ENCODE measurements at places on chromosomes 7 and 10.

DNA sequence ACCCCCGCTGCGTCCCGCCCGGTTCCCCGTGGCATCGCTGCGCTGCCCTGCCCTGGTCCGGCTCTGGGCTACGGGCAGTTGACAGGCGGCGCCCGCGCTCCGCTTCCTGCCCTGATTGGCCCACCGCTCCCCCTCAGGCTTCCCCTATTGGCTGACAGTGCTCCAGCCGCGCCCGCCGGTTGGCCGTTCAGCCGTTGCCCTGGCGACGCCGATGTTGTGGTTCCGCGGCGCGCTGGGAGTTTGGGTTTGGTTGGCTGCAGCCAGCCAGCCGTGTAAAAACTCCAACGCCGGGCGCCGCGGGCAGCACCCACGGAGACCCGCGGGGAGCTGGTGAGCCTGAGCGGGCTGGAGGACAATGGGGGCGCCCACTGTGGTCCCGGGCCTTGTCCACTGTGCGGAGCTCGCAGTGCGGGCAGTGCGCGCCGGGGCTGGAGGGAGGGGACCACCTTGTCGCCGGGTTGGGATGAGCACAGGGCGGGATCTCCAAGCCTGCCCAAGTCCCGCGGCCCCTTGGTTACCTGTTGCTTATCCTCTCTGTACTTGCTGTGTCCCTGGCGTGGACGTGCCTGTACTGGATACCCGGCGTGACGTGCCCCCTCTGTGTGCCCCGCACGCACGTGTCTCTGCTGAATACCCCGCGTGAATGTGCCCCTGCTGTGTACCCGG lies at the start of gene C7orf57:
TSS of gene C7orf57 (plus strand) at position 243 of the 666 bp plus-strand sequence. CDS start 766 bp downstream, outside the sequence.
- H3K36me3 ChIP-seq: no peaks in the 10 kb centered on the region
- H3K27me3 ChIP-seq: peaks cover 34% of the 10 kb centered on the region
- DNase-seq: peak; percentile 95
- H3K4me1 ChIP-seq: peaks cover 14% of the 10 kb centered on the region

DNA sequence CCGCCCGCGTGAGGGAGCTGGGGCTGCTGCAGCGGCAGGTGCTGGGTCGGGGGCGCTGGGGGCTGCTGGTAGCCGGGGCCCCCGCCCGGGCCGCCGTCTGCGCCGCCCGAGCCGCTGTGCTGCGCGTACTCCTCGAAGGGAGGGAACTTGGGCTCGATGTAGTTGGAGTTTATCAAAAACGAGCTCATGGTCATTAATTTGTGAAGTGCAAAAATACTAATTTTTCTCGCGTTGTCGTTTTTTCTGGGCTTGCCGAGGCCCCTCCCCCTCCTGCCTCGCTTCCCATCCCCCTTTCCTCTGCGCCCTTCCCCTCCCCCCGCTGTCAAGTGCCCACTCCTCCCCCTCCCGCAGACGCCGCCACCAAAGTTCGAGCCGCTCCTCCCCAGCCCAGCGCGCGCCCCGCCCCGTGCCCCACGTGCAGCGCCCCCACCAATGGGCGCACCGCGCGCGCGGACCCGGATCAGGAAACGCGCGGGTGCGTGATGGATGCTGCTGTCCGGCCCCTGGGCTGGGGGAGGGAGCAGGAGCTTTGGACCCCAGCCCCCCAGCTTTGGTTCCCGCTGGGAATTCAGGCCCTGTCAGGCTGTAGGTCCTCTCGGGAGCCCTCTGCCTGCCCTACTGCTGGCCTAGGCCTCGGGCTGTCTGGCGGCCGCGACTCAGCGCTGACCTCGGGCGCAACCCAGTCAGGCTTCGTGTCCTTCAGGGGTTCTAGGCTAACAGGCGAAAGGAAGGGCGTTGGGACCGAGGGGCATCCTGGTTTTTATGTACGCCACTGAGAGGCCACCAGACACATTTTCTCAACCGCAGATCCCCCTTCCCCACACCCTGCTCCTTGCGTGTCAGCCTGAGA lies at the start of gene HOXA4:
TSS of gene HOXA4 (minus strand) at position 218 of the 850 bp plus-strand sequence. CDS start at position 194, 24 bp downstream.
- H3K4me1 ChIP-seq: peaks cover 7% of the 10 kb centered on the region
- peak; percentile 78 for DNase-seq
- no peaks in the 10 kb centered on the region for H3K36me3 ChIP-seq

DNA sequence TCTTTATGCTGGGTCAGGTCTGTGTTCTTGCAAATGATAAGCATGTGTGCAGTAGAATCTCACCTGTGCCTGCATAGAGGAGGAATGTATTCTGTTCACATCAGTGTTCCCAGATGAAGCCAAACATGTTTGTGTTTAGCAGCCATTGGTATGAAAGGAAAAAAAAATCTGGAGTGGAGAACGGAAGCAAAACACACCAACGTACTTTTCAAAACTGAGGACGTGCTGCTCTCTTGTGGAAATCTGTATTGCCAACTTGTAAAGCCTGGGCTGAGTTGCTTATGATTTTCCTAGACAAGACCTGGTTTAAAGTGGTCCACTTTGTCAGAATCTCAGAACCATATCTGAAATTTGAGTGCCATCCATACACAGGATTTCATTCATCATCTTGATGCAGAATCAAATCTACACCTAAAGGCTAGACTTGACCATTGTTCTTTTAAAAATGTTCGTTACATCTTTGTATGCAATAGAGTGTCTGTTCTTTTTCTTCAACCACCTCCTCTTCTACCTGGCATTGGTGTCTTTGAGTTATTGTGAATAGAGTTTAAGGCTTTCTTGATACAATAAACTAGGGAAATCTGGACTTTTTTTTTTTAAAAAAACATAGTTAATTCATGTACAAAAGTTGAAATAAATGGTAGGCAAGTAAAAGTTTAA lies 367.7 kb downstream of the PHF14 start:
- no peaks in the 10 kb centered on the region for H3K27me3 ChIP-seq
- H3K4me3 ChIP-seq: no peak overlapping the region
- no peaks in the 10 kb centered on the region for H3K36me3 ChIP-seq
- H3K4me1 ChIP-seq: peaks cover 3% of the 10 kb centered on the region

- H3K27ac ChIP-seq: no peak overlapping the region
- peaks cover 38% of the 10 kb centered on the region for H3K4me1 ChIP-seq
- peaks cover 13% of the 10 kb centered on the region for H3K27me3 ChIP-seq
- no peaks in the 10 kb centered on the region for H3K36me3 ChIP-seq
- no peak for DNase-seq
Measured at GRCh38 chr10:101778781-101779543, 3.0 kb upstream of the FGF8 start.

DNA sequence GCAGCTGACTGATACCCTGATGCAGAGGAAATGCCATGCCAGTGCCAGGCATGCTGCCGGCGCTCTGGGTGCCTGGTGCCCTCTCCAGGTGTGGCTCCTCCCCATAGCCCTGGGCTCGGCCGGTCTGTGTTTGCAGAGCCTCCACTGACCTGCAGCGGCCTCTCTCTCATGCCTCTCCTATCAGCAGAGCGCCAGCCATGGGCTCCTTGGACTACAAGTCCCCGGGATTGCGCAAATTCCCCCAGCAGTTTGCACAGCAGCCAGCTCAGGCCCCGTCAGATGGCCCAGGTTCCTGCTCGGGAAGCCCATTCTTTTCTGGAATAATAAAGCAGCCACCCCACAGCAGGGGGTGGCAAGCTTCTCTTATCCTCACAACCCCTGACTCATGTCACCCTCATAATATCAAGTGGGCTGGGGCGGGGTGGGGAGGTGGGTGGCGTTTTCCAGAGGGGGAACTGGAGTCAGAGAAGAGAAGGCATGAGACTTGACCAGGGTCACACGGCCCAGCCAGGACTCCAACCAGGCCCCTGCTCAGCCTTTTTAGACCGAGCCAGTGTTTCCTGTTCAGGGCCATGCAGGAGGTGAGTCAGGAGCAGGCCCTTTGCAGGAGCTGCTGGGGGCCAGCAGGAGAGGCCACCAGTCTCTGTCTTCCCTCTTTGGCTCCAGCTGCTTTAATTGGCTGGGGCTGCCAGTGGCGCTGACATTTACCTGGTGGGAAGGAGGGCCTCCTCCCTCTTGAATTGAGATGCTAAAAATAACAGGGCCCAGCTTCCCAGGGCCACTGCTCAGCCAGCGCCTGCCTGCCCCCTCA lies 58.6 kb downstream of the ZMIZ1 start:
- no peaks in the 10 kb centered on the region for H3K27me3 ChIP-seq
- no peak overlapping the region for H3K4me3 ChIP-seq
- H3K36me3 ChIP-seq: peaks cover 31% of the 10 kb centered on the region
- H3K4me1 ChIP-seq: peaks cover 87% of the 10 kb centered on the region
- H3K27ac ChIP-seq: peak overlapping the region; percentile 70
- DNase-seq: peak; percentile 84

GRCh38 chr7:118755067-118755625 lies 530.6 kb downstream of the ANKRD7 start:
- H3K4me1 ChIP-seq: no peaks in the 10 kb centered on the region
- no peak overlapping the region for H3K27ac ChIP-seq
- H3K36me3 ChIP-seq: no peaks in the 10 kb centered on the region
- no peaks in the 10 kb centered on the region for H3K27me3 ChIP-seq
- no peak for DNase-seq

GRCh38 chr7:109158246-109158645 lies 588.6 kb downstream of the DNAJB9 start:
- H3K27ac ChIP-seq: no peak overlapping the region
- no peak for DNase-seq
- no peaks in the 10 kb centered on the region for H3K4me1 ChIP-seq
- no peak overlapping the region for H3K4me3 ChIP-seq
- H3K27me3 ChIP-seq: no peaks in the 10 kb centered on the region

DNA sequence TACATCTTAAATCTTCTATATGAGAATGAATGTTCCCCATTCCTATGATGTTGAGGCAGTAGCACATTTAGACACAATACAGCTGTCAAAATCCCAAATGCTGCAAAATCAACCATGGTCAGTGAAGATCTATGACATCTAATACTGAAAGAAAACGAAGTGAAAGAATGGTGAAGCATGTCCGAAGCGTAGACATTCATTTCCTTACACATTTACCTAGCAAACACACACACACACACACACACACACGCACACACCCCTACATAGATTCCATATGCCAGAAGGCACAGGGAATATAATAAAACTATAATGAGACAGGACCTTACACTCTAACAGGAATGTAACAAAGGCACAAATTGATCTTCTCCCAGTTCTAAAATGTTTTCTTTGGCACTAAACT lies 32.5 kb downstream of the CCDC6 start:
- H3K27me3 ChIP-seq: no peaks in the 10 kb centered on the region
- DNase-seq: no peak
- H3K27ac ChIP-seq: no peak overlapping the region

- no peaks in the 10 kb centered on the region for H3K27me3 ChIP-seq
- H3K36me3 ChIP-seq: no peaks in the 10 kb centered on the region
- DNase-seq: no peak
- H3K27ac ChIP-seq: no peak overlapping the region
- peaks cover 35% of the 10 kb centered on the region for H3K4me1 ChIP-seq
- H3K4me3 ChIP-seq: no peak overlapping the region
Measured at GRCh38 chr10:93745408-93746065, 12.2 kb upstream of the LGI1 start.

GRCh38 chr10:35752469-35753461 lies 110.7 kb upstream of the FZD8 start:
- no peak overlapping the region for H3K4me3 ChIP-seq
- peak; percentile 24 for DNase-seq
- H3K36me3 ChIP-seq: no peaks in the 10 kb centered on the region
- no peak overlapping the region for H3K27ac ChIP-seq
- peaks cover 9% of the 10 kb centered on the region for H3K4me1 ChIP-seq
- no peaks in the 10 kb centered on the region for H3K27me3 ChIP-seq

DNA sequence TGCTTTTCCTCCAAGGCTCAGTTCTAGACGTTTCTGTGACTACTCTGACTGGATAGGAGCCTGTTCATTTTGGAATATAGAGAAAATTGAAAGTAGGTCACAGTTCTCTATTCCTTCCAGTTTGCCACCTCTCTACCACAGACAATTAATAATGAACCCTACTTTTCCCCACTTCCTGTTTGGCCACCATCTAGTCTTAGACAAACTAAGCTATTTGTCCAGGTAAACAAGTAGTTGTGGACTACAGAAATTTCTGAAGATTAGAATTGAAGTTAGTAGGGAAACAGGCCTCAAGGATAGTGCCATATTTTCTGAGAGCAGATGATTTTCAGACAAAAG lies 87.0 kb downstream of the AUTS2 start:
- H3K4me1 ChIP-seq: no peaks in the 10 kb centered on the region
- no peak for DNase-seq
- H3K4me3 ChIP-seq: no peak overlapping the region

DNA sequence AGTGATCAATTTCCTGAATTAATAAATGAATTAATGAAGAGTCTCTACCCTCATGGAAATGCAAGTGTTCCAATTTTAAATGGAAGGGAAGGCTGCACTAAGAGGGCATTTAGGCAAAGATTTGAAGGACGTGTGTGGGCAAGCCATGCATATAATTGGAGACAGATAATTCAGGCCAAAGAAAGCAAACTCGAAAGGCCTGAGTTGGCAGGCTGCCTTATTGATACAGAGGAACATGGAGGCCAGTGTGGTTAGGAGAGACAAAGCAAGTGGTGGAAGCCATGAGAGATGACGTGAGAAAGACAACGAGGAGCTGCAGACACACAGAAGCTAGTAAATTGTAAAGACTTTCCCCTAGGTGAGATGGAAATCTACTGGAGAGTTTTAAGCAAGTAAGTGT lies 15.4 kb upstream of the PCLO start:
- H3K27me3 ChIP-seq: no peaks in the 10 kb centered on the region
- H3K36me3 ChIP-seq: no peaks in the 10 kb centered on the region
- H3K4me1 ChIP-seq: no peaks in the 10 kb centered on the region
- H3K4me3 ChIP-seq: no peak overlapping the region
- DNase-seq: no peak
- H3K27ac ChIP-seq: no peak overlapping the region

DNA sequence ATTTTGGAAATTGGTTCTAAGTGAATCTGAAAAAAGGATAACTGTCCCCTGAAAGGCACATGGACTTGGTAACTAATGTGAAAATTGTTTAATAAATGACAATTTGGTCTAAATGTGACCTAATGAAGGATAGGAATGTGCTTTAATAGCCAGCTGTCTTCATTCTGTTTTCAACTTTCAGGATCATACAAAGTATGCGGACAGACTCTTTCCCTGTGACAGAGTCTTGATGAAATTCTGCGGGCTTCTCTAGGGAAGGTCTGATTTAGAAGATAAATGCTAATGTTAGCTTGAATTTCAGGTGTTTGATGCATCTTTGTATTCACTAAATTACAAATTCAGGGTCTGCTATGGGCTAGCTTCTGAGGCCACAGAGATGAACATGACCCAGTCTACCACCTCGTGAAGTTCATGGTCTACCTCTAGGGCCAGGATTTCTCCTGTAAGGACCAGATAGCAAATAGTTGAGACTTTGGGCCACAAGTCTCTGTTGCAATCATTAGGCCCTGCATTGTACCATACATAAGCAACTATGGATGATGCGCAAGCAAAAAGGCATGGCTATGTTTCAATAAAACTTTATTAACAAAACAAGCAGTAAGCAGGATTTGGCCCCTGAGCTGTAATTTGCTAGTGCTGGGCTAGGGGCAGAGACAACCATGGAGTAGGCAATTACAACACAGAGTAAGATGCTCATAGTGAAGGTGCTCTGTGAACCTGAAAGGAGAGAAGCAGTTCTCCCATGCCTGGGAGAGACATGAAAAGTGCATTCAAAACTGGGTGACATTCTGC lies 368.6 kb downstream of the INHBA start:
- H3K27ac ChIP-seq: no peak overlapping the region
- H3K27me3 ChIP-seq: no peaks in the 10 kb centered on the region
- H3K4me3 ChIP-seq: no peak overlapping the region
- no peak for DNase-seq
- H3K4me1 ChIP-seq: no peaks in the 10 kb centered on the region

- no peak overlapping the region for H3K27ac ChIP-seq
- no peak for DNase-seq
- H3K36me3 ChIP-seq: no peaks in the 10 kb centered on the region
Measured at GRCh38 chr10:59019603-59020002, 156.8 kb upstream of the PHYHIPL start.
